ENCODE measurements at places on chromosomes 2 and 18. TPM values are rescaled to one million over a fixed set of nuclear protein-coding genes. Genes with fewer than 3 reads are reported as not detected.

The HES6 gene
- 3.1 TPM for total RNA-seq

DNA sequence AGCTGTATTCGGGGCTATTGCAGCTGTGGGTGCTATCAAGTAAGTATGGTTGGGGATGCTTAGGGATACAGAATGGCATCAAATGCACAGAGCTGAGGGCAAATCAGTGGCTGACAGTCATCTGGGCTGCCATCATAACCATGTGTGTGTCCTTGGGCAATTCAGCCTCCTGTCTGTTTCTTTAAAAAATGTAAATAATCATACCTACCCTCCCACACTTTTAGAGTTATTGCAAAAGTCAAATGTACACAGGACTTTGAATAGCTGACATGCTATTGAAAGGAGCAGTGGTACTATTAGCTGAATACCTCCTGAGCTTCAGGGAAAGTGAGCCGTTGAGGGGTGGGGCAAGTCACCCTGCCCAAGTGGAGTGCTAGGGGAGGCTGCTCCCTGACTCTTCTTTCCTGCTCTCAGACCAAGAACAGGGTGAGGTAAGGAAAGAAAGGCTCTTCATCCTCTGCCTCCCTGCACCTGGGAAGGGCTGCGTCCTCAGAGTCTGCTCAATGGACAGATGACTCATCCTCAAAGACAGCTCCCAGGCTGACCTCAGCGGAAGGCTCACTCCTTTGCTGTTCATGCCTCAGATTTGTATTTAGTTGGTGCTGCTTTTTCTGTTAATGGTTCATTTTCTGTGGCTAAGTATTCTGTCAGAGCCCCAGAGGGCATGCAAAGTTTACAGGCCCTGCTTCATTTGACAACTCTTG lies 54.9 kb upstream of the BZW1 start:
- DNase-seq: no peak

The COA5 gene
- total RNA-seq: 28.8 TPM

The FIGN gene
- total RNA-seq: 15.5 TPM

The HADHB gene
- total RNA-seq: 124 TPM

DNA sequence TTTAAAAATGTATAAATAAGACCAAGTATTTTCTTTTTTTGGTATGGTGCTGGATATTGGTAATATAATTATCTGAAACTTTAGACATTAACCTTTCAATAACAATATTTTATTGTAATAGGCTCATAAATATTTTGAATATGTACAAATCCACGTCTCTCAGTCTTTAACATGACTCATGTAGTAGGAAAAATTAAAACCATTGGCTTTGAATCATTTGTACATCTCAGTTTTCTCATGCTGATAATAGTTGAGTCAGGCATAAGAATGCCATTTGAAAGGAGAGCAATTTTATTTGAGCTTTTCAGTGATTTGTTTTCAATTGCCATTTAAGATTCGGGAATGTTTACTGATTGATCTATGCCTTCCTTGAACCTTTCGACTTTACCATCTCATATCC lies 364.8 kb downstream of the TGIF1 start:
- DNase-seq: no peak

The ALPG gene
- not detected for total RNA-seq

- DNase-seq: no peak
These were observed 154.6 kb upstream of the CDH2 start for GRCh38 chr18:28331551-28331950.

DNA sequence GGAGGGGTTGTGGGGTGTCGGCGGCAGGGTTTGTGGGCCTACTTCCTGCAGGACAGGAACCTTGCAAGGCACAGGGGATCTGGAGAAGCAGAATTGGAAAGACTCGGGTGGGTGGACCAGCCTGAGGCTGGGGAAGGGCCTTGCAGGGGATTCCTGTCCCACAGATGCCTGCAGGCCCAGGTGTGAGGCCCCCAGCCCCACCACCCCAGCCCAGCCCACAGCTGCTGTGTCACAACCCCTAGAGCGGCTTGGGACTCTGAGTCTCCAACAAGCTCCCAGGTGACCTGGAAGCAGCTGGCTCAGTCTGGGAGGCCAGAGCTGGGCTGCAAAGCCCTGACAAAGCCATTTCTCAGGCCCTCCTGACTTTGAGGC lies 93.1 kb downstream of the ZFP36L2 start:
- DNase-seq: no peak

GRCh38 chr2:237993701-237994100 lies 26.9 kb downstream of the UBE2F start:
- DNase-seq: no peak

- no peak for DNase-seq
These were observed 51.9 kb downstream of the PTPRM start for GRCh38 chr18:7618891-7619442.

- no peak for DNase-seq
These were observed 3.8 kb downstream of the NT5C1B start for GRCh38 chr2:18585526-18585925.

- no peak for DNase-seq
These were observed 69.2 kb upstream of the EPHA4 start for GRCh38 chr2:221641181-221641871.

DNA sequence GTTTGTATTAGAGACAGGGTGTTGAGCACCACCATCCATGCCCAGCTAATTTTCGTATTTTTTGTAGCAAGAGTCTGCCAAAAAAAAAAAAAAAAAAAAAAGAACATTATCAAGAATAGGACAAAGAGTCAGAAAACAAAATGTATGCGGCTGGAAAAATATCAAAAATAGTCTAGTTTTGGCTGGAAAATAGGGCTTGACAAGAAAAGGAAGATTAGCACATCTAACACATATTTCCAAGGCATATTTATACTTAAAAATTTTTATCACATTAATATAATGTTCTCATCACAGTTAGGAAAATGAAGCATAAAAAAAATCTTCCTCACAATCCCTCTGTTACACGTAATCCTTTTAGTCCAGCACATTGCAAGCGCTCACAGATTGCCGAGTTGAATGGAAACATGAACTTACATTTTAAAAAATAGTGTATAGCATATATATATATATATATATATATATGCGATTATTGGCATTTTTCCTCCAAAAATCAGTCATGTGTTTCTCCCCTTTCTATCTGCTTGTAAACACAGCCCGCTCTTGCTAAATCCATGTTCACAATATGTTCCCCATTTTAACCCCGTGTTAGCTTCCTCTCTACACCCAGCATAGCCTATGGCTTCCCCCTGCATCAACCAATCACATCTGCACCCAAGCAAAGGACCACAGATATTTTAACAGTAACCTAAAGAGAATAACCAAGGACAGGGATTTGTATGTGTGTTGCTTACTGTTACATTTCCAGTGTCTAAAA lies 183.0 kb downstream of the AFF3 start:
- no peak for DNase-seq

- no peak for DNase-seq
These were observed 855.8 kb upstream of the FANCL start for GRCh38 chr2:59096973-59097372.

- no peak for DNase-seq
These were observed 49.6 kb downstream of the MARCO start for GRCh38 chr2:118991554-118991953.

- no peak for DNase-seq
These were observed 36.0 kb upstream of the GALNT5 start for GRCh38 chr2:157221394-157221988.

The MC2R gene
- total RNA-seq: not detected

DNA sequence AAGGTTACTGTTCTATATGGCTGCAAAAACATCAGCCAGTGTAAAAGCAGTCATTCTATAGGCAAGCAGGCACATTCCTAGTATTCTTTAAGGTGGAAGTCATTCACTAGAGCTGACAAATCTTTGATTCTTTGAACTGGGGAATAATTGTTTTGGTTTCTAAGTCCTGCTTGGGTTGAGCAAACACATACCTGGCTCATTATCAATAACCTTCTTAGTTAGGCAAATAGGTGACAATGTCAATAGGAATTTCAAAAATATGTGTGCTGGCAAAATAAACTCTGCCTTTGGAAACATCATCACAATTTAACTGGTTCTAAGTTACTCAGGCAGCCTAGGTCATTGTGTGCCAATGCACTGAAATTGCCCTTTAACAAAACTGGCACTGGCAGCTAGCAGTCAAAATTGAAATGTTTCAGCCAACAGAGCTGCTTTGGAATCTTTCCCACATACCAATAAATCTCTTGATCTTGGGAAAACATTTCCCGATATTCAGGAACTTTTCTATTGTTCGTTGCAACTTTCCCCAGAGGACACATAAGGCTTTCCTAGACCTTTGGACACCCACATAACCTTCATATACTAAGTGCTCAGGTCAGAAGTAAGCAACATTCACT lies 402.0 kb upstream of the MMADHC start:
- no peak for DNase-seq

The CNRIP1 gene
- total RNA-seq: 48.0 TPM

- no peak for DNase-seq
These were observed 324.0 kb downstream of the RNF144A start for GRCh38 chr2:7241041-7241745.

DNA sequence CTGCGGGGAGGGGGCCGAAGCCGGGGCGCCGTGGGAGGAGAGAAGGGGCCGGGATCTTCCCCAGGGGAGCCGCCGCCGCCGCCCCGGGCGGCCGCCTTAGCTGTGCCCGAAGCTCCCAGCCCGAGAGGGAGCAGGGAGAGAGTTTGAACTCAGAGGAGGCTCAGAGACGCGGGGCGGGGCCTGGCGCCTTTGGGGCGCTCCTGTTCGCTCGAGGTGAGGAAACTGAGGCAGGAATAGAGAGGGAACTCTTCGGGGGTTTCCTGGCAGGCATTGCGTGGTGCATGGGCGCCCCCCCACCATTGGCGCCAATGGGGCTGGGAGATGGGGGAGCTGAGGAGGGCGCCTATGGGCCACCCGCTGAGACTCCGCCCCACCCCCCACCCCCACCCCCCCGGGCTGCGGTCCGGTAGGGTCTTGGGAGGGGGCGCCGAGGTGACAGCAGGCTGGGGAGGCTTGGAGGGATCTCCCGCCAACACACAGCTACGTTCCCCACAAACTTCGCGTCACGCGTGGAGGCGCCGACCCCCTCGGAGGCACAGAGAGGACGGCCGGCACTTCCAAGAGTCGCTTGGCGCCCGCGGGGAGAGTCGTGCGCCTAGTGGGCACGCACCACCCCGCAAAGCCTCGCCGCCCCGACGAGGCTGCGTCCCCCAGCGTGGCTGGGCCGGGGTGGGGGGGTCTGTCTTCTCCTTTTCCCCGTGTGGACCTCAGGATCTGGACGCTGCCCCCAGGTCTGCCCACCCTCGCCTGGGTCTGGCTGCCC lies 680 bp downstream of the CTDSP1 start:
- DNase-seq: peak; percentile 74

The GYPC gene
- 70.1 TPM for total RNA-seq

DNA sequence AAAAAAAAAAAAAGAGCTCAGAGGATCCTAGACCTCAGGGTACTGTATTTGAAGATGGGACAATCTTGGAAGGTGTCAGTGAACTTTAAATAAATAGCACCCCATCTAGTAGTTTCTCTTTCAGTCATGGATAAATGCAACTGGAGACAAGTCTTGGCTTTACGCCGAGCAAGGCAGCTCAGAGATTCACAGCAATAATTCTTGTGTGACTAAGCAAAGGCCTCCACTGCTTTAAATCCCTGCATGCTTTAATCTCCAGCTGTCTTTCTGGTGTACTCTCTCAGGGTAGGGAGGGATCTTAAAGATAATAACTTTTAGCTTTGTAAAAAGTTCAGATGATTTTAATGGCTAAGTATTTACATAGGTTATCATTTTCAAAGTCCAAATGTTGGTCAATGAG lies 36.3 kb downstream of the NRXN1 start:
- no peak for DNase-seq

The ATP6V1B1 gene
- not detected for total RNA-seq

DNA sequence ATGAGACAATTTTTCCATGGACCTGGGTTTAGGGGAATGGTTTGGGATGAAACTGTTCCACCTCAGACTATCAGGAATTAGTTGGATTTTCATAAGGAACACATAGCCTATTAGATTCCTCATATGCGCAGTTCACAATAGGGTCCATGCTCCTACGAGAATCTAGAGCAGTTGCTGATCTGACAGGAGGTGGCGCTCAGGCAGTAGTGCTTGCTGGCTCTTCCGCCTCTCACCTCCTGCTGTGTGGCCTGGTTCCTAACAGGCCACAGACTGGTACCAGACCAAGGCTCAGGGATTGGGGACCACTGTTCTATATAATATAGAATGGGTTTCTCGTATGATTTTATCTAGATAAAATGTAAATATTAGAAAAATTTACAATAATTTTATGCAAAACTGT lies 338.7 kb downstream of the CPS1 start:
- no peak for DNase-seq

DNA sequence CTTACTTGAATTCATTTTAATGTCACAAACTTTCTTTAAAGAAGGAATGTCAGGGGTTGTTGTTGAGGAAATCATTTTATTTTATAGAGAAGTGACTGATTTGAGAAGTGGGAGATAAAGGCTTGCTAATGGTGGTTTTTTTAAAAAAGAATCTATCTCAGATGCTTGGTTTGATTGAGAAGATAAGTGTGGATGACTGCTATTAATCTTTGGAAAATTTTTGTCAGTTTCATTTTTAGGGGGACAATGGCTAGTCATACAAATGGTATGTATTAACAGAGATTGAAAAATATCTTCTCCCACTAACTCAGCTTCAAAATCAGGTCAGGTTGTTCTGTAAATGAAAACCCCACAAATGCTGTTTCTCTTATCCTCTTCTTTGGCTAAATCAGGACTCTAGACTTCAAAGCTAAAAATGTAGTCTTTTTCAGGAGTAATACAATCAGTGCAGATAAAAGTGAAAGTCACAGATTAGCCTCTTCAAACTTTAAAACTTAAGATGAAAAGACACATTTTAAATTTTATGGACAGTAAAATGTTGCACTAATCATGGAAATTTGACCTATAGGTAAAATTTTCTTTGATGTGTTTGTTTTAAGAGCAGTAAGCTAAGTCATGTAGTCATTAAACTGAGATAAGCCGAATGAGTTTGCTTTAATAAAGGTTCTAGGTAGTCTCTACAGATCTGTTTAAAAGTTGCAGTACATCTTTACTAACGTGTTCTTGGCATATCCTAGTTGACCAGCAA lies 674.2 kb upstream of the VRK2 start:
- no peak for DNase-seq

The WNT10A gene
- total RNA-seq: 1.6 TPM

The FHOD3 gene
- total RNA-seq: 9.0 TPM

DNA sequence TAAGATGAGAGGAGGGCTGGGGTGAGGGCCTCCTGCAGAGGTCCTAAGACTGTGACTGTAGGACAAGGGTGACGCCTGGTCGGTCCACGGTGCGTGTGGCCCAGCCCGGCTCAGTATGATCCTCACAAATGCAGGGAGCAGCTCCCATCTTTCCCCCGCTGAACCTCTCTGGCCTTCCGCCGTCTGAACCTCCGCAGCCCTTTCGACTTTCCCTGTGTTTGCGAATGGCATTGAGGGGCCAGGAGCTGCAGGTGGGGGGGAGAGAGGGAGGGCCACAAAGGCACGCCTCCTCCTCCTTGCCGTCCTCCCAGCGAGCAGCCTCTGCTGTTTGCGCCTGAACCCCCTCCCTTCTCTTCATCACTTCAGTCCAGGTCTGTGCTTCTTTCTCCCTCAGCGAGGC lies 68.6 kb upstream of the PXDN start:
- no peak for DNase-seq

GRCh38 chr2:98515250-98515991 lies 70.8 kb downstream of the INPP4A start:
- no peak for DNase-seq

The SLC5A7 gene
- total RNA-seq: not detected

- DNase-seq: no peak
These were observed 92.8 kb upstream of the BARD1 start for GRCh38 chr2:214902286-214902685.

The AQP12A gene
- total RNA-seq: not detected

Measured in ovary (tissue), 10 donors.